Pons (tissue), 1 donor: ENCODE measurements at places on chromosomes 12 and 14.

DNA sequence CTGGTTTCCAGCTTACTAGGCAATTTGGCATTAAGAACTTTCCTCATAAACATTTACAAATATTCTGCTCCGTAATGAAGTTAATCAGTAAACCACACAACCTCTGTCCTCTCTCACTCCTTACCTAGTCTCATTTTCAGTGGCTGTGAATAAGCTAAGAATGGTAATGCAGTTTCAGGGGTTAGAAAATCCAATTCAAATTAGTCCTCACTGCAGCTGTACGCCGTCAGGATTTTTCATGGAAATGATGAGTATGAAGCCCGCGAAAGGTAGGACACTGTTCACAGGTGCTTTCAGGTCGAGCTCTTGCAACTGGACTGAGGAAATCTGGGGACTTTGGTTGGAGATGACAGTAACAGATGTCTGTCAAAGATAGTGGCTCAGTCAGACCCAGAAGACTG, 29.6 kb downstream of the NR1H4 start:
- no peak for DNase-seq

- no peak for DNase-seq
These were observed 181.0 kb upstream of the BMP4 start for GRCh38 chr14:54137614-54137961.

DNA sequence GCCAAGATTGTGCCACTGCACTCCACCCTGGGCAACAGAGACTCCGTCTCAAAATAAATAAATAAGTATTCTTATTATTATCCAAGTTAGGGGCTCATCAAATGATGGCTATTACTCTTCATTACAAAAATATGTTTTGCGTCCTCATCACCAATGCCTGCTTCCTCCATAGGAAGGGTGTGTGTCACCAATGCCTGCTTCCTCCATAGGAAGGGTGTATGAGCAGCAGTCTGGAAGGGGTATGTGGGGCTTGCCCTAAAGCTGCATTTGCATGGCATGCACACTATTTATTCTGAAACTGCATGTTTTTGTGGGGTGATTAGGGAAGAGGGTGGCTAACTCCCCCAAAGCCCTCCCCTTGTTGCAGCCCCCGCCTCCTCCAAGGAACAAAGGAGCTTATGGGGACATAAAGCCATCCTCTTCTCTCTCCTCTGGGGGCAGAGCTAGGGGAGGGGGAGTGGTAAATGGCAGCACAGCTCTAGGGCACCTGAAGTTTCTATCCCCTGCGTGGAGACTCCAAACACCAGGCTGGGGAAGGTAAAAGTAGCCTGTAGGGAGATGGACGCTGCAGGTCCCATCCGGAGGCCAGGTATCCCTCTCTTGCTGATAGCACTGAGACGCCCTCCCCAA, 1.3 kb downstream of the CAMKK2 start:
- DNase-seq: no peak

- no peak for DNase-seq
These were observed 60.1 kb upstream of the DIO2 start for GRCh38 chr14:80271389-80271788.

- no peak for DNase-seq
These were observed 46.6 kb upstream of the HELB start for GRCh38 chr12:66255737-66256136.

GRCh38 chr12:27048822-27049752, 26.7 kb downstream of the MED21 start:
- no peak for DNase-seq
